NCI-H1105 (cell line): ENCODE measurements at places on chromosomes 5 and 9.

DNA sequence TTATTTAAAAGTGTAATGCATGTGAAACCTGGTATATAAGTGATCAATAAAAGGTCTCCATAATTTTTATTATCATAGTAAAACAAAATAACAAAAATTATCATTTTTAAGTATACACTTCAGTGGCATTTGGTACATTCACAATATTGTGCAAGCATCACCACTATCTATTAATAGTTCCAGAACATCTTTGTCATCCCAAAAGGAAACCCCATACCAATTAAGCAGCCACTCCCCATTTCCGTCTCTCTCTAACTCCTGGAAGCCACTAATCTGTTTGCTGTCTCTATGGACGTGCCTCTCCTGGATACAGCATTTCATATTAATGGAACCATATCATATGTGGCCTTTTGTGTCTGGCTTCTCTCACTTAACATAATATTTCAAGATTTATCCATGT is 7.6 kb downstream of the OLFML2A start:
- DNase-seq: no peak

- no peak for DNase-seq
Observed at GRCh38 chr5:97087138-97087537, 55.3 kb downstream of the LIX1 start.

- no peak for DNase-seq
Observed at GRCh38 chr9:98523231-98523901, 185.4 kb downstream of the GABBR2 start.

DNA sequence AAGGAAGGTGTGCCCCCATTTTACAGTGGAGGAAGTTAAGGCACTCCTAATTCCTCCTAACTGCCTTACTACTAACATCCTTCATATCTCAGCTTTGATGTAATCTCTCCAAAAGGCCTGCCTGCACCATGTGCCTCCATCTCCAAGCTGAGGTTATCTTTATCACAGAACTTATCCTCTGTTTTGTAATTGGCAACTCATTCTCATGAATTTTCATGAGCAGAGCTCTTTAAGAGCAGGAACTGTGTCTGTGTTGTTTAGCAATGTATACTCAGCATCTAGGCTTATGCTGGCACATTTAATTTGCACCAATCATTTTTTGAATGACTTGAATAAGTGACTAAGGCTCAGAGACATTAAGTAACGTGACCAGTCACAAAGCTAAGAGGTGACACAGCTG is 147.9 kb upstream of the VLDLR start:
- DNase-seq: no peak

GRCh38 chr5:145324101-145324500 is 511.0 kb downstream of the PRELID2 start:
- no peak for DNase-seq

DNA sequence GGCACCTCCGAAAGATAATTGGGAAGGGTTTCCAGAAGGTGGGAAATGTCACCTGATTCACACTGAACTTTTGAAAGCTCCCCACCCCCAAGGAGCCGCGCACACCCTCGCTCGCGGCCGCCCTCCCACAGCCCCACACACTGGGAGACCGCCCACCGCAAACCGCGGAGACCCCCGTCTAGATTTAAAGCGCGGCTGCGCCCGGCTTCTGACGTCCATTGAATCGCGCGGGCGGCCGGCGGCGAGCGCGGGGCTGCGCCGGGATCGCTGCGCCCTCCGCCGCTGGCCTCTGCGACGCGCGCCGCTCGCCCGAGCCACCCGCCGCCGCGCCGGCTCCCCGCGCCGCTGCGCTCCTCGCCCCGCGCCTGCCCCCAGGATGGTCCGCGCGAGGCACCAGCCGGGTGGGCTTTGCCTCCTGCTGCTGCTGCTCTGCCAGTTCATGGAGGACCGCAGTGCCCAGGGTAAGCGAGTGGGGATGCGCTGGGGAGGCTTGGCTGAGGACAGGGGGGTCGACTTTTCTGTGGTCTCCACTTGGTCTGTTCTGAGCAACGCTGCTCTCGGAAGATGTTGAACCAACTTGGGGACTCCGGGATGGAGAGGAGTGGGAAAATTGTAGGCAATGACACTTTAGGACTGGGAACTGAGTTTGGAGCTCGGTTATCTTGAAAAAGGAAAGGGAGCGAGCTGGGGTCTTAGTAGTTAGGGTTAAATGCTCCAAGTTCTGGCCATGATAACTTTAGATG is at the start of gene FST:
Gene FST, plus strand, starts transcription at position 214 of the 743 bp plus-strand sequence. Its CDS starts 163 bp downstream, at position 377.
- no peak for DNase-seq
